ENCODE measurements at places on chromosomes 13 and 19.

DNA sequence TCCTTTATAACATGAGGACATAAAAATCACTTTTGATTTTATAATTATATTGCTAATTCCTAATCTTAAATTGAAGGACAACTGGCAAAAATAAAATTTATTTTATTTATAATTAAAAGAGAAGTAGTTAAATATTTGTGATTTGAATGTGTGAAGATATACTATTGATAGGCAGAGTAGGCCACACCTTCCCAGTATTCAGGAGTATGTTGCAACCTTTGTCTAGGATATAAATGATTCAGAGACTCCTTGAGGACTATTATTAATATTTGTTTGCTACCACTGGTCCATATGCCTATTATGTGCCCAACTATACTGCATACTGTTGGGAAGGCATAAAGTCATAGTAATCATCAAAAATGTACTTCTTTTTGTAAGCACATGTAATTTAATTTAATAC, 94.2 kb downstream of the CDADC1 start:
- no peak for DNase-seq

GRCh38 chr19:11821474-11822109, 7.5 kb downstream of the ZNF440 start:
- no peak for DNase-seq

GRCh38 chr13:51723529-51723928, 80.4 kb downstream of the DHRS12 start:
- DNase-seq: no peak

GRCh38 chr19:17052439-17052838, 22.8 kb downstream of the HAUS8 start:
- DNase-seq: peak; percentile 35

- peak; percentile 60 for DNase-seq
These were observed 764 bp downstream of the MIR17HG start for GRCh38 chr13:91347996-91348905.

DNA sequence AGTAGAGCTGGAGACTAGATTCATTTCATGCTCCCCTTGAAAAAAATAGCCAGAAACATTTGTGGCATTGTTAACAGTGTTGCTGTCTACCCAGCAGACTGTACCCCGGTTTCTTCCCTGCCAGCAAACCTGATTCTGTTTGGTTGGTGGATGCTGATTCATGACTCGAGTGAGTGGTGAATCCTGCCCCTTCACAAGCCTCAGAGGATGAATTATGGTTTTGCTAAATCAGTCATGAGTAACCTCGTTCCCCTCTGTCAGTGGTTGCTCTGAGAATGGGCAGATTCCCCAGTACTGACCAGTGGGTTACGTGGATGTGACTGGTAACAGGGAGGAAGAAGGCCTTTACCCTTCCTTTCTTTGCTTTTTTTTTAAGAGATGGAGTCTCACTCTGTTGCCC, 10.1 kb downstream of the NLRP12 start:
- no peak for DNase-seq

- no peak for DNase-seq
These were observed 552 bp upstream of the GRWD1 start for GRCh38 chr19:48445256-48445605.

- DNase-seq: no peak
These were observed 490.4 kb downstream of the DIAPH3 start for GRCh38 chr13:59673286-59673685.

- DNase-seq: peak; percentile 72
These were observed 3.8 kb downstream of the PDE4A start for GRCh38 chr19:10424011-10424637.

- peak; percentile 55 for DNase-seq
These were observed 11.8 kb upstream of the ERFL start for GRCh38 chr19:41939861-41940730.

DNA sequence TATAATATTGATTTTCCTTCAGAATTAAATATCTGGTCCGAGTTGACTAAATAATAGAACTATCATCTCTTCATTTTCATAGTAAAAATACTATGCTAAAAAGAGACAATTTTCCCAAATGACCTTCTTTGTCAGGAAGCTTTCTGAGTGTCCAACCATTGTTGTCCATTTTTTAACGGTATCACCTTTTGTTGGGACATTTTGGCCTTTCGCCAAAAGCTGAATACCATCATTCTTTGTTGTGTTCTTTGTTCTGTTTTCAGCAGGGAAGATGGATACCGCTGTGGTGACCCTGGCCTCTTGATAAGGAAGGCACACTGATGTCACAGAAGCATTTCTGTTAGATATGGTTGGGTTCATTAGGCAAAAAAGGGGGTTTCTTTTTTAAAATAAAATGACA, 654.4 kb upstream of the GPC6 start:
- no peak for DNase-seq

GRCh38 chr19:29761575-29762232, 46.6 kb upstream of the C19orf12 start:
- no peak for DNase-seq

GRCh38 chr13:109180905-109181425, 551.6 kb downstream of the MYO16 start:
- DNase-seq: no peak

DNA sequence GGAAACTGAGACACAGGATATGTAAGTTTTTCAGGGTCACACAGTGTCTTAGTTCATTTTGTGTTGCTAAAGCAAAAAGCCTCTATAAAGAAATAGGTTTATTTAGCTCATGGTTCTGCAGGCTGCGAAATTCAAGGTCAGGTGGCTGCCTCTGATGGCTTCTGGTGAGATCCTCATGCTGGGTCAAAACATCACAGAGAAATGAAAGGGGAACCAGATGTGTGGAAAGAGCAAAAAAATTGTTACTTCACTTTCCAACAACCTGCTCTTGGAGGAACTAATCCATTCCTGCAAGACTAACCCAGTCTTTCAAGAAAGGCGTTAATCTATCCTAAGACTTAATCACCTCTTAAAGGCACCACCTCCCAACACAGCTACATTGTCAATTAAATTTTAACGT, 64.2 kb upstream of the UBL3 start:
- no peak for DNase-seq

DNA sequence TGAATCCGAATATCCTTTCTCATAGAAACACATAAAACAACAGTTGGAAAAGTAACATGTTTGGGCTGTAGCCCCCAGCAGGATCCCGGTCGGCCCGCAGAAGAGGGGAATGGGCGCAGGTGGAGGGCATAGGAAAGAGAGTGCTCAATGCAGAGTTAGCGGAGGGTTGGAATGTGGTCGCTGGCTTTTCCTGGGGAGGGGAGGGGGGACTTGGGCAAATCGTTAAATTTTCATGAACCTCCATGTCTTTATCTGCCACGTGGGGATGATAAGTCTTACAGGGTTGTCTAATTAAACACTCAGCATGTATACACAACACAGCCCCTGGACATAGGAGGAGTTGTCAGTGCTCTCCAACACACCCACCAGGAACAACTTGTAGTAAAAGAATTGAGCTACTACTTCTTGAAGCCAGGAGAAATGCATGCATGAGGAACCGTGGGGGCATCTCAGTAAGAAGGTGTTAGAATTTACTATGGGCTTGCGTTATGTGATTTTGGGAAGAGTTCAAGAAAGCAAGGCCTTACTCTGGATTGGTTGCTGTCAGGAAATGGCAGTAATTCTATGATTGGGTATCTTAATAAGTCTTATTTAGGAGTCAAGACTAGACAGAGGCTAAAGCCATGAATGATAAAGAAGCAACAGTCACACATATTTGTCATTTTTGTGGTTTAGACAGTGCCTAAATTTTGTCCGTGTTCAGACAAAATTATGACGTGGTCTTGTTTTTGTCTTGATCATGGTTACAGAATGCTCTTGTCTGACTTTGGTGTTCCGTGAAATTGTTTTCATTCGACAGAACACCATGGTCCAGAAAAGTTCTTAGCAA, 671 bp upstream of the SLC46A3 start:
- DNase-seq: no peak

DNA sequence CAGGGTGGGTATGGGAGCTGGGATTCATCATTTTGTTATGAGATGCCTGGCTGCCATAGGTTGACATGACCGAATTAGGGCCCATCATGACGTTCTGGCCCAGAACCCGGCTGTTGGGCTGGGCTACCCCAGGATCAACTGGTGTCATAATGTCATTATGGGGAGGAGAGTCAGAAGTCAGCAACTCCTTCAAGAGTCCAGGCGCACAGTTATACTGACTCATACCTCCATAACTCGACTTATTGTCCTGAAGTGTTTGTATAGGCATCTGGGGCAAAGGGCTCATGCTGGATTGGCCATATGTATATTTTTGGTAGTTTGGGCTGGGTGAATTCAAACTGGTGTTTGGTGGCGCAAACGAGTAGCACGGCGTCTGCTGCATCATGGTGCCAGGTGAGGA, 106.5 kb downstream of the FOXO1 start:
- no peak for DNase-seq

- DNase-seq: no peak
These were observed 859 bp downstream of the ZNF433 start for GRCh38 chr19:12034620-12035019.

- DNase-seq: peak; percentile 79
These were observed 107.0 kb downstream of the RXFP2 start for GRCh38 chr13:31846182-31846938.

- DNase-seq: no peak
These were observed 884 bp upstream of the CBY2 start for GRCh38 chr13:45700971-45701900.

DNA sequence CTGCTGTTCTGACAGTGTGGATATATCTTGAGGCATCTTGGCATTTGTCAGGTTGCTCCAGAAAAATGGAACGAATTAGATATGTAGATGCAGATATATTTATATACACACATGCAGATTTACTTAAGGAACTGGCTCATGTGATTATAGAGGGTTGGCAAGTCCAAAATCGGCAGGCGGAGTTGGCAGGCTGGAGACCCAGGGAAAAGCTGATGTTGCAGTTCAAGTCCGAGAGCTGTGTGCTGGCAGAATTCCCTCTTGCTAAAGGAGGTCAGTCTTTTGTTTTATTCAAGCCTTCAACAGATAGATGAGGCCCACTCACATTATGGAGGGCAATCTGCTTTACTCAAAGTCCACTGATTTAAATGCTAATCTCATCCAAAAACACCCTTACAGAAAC, 24.4 kb upstream of the CSNK1A1L start:
- no peak for DNase-seq

DNA sequence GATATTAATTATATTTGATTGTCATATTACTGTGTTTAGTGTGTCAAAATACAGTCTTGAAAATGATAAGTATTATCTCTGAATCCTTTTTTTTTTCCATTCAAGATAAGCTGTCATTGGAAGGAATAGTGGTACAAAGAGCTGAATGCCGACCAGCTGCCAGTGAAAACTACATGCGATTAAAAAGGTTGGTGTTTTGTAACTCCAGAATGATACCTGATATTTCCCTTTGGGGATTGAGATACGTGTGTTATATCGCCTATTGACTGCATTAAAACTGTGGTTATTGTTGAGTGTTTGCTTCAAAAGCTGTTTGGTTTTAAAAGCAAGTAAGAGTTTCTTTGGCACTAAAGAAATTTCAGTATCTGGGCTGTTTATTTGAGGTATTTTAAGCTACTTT, 6.5 kb upstream of the KCTD4 start:
- DNase-seq: no peak

GRCh38 chr13:91245288-91245687, 102.2 kb upstream of the MIR17HG start:
- no peak for DNase-seq

- no peak for DNase-seq
These were observed 7.5 kb upstream of the SACS start for GRCh38 chr13:23440821-23441618.

DNA sequence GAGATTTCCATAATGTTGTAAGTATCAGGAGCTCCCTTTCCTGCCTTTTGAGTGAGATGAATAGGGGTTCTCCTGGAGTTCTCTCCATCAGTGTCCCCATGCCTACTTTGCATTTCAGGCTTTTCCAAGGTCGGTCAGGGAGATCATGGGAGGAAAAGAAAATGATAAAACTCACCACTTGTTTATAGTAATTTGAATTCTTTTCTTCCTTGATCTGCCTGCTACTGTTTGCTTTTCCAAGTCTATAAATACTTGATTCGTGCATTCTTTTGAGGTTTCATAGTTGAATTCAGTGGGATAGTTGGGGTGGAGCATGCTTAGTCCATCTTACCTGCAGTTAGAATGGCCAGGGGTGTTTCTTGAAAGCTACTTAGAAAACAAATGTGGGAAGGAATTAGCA, 51.5 kb downstream of the PCCA start:
- DNase-seq: no peak

GRCh38 chr19:10669246-10669645, 15.1 kb downstream of the ILF3 start:
- DNase-seq: no peak

DNA sequence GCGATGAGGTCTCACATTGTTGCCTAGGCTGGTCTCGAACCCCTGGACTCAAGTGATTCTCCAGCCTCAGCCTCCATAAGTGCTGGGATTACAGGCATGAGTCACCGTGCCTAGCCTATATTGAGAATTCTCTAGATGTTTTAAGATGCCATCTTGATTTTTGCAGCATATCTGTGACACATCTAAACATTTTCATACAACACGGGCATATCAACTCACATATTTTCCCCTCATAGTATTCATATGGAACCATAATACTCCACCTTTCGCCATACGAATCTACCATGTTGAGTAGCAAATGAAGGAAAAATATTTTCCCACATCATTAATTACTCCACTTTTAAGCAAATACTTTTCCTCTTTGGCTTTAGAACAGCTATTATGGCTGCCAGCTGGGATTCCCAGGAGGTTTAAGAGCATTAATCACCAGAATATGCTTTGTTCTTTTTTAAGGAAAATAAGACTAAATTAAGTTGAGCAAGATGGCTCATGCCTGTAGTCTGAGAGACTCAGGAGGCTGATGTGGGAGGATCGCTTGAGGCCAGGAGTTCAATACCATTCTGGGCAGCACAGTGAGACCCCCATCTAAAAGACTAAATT, 56.9 kb upstream of the GTF2F2 start:
- DNase-seq: no peak

- no peak for DNase-seq
These were observed 3.6 kb upstream of the NFILZ start for GRCh38 chr19:8626842-8627241.

DNA sequence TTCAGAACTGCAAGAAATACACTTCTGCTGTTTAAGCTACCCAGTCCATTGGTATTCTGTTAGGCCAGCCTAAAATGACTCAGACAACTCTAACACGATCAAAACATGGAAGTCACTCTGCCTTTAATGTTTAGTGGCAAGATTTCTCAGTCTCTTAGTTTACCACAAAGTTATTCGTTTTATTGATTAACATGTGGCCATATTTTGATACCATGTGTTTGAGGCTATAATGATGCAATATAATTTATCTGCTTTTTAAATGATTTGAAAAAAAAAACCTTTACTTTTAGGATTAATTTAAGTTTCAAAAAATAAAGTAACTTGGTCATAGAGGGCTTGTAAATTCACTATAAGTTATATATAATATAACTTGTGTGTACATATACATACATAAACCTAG, 223.4 kb downstream of the SPRY2 start:
- DNase-seq: no peak

GRCh38 chr19:18995804-18996241, 37.5 kb downstream of the SUGP2 start:
- DNase-seq: peak; percentile 35

DNA sequence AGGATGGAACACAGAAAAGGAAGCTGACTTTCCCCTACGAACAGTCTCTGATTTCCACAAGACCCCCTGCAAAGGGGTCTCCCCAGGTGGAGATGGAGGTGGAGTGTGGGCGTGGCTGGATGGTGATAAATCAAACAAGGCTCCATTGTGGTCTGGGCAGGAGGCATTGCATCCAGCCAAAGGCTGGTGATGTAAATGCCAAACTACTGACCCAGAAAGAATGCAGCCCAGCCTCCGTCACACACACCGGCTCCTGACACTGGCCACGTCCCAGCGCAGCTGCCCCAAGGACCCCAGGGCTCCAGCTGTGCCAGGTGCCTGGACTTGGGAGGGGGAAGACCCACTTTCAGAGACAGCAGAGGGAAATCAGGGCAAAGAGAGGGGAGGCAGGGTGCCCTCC, 6.3 kb downstream of the SLC7A1 start:
- no peak for DNase-seq

Data from CD4-positive, alpha-beta T cell treated with Interleukin-1 beta for 1 hour (primary cell).